ENCODE measurements at places on chromosomes 4 and X. TPM values are rescaled to one million over a fixed set of nuclear protein-coding genes. Genes with fewer than 3 reads are reported as not detected.

- no peak for DNase-seq
Observed at GRCh38 chr4:86221002-86221401, 138.9 kb downstream of the MAPK10 start.

DNA sequence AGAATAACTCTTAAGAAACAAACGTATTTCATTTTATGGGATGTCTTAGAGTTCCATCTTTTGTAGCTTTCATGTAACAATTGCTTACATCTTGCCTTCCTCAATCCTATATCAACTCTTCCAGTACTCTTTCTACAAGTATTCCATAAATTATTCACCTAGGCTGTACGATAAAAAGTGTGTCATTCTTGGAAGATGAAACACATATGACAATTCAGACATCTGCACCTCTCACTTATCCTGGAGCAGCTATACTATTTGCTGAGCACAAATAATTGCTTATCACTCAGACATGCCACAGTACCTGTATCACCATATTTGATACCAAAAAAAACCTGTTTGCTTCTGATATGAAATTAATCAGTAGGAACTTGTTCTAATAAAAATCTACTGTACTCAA lies 1.0 kb downstream of the POF1B start:
- no peak for DNase-seq

DNA sequence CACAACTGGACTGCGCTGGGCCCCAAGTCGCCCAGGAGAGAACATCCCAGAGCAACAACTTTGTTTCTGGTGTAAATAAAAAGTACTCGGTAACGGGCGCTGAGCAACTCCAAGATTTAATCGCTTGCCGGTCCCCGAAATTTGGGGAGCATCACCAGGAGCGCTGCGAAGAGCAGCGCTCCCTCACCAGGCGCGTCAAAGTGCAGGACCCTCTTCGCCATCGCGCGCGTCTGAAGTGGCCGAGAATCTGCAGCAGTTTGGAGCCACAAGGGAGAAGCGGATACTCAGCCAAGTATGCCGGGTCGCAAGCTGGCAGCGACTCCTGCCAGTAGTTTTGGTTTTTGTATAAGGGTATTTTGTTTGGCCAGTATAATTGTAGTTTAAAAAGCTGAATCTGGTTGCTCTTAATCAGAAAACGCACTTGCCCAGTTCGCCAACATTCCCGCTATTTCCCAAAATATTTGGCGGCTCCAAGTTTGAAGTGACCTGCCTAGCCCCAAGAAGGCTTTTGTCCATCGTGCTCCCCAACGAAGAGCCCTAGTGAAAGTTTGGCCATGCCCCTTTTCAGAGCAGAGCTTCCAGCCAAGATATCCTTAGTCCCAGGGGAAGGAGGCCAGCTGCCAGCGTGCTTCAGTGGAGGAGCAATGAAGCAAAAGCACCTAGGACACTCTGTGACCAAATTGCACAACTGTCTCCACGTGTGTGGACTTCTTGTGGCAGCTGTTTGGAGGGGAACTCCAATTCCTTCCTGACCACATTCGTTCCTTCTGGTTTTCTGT lies 557 bp upstream of the KDR start:
- peak; percentile 34 for DNase-seq

- peak; percentile 94 for DNase-seq
Observed at GRCh38 chr4:52051615-52052474, 741 bp downstream of the SPATA18 start.

DNA sequence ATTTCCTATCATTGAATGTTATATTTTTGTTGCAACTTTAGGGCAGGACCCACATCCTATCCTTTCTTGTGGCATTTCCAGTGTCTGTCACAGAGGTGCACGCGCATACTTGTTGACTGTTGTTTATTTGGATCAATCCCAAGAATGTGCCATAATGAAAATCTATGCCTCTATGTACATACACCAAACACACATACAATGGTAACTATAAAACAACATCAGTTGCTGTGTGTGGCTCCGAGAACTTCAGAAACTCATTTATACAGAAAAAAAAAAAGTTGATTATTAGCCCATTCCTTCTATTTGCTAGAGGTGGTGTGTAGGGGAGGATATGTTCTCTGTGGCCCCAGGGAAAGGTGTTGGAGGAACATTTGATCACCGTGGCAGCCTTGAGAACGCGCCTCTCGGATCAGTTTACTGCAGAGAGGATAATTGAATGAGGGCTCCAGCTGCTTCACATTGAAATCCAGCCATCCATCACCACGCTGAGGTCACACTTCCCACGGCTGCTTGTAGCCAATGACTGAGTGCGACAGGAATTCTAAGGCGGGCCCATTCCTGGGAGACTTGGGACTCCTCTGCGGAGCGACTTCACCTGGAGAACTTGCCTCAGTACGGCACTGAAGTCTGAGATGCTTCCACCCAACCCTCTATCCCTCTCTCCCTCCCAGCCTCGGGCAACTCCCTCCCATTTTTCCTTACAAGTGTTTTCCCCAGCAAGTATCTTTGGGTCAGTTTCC lies 19.5 kb downstream of the SMPX start:
- DNase-seq = peak; percentile 83

GRCh38 chrX:100928660-100929613 lies at the start of gene XKRX:
TSS of gene XKRX (minus strand) at chrX:100928917. CDS start at chrX:100928304, 613 bp downstream.
- peak; percentile 82 for DNase-seq

DNA sequence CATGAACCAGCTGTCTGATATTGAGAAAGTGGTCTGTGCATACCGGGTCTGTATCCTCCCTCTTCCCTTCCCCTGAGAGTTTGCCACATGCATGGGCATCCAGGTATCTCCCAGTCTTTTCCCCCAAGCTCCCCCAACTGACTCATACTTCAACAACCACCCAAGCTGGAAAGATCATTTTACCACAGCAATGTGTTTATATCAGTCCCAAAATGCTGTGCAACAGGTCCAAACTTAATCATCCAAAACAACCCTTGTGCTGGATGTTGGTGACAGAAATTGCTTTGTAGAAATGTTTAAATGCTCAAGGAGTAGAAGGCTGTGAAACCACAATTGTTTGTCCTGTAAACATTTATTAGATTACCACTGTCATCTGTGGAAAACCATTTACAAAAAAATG lies 286.8 kb upstream of the KLF3 start:
- no peak for DNase-seq

DNA sequence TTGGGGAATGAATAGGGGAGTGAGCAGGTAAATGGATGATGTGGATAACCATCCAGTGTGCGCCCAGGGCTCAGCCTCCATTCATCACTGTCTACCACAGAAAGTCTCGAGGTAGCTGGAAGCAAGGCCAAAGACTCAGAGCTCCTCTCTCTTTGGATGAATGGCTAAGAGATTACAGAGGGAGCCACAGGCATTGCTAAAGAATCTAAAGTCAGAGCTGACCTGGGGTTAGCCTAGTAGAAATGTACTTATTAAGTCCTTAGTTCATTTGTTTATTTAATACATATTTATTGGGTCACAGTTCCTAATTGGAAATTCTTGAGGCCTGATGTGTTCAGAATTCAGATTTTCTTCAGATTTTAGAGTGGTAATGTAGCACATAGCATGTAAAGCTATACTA lies 88.7 kb upstream of the HPF1 start:
- DNase-seq = no peak

DNA sequence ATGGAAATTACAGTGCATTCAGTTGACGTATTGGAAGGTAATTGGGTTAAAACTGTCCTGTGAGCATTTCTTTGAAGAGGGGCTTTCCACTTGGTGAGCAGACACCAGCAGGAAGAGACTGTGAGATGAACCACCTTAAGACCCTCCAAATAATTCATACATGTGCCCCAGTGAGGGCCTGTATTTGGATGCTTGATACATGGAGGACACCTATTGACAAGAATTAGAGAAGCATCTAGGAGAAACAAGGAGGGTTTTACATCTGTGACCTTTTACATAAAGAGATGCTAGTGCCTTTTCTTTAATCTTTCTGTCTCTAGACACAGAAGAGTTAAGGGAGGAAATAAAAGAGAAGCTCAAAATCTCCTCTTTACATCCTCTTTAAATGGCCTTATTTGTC lies 1115.3 kb upstream of the IGFBP7 start:
- peak; percentile 45 for DNase-seq

- DNase-seq = peak; percentile 59
Observed at GRCh38 chr4:98828801-98829200, 100.1 kb downstream of the EIF4E start.

GRCh38 chrX:17535229-17535628 lies 160.2 kb downstream of the NHS start:
- DNase-seq = peak; percentile 74

GRCh38 chrX:115413246-115413878 lies 123.8 kb downstream of the LUZP4 start:
- DNase-seq = no peak

The NMU gene
- polyA plus RNA-seq = 102 TPM

The ATP1B4 gene
- not detected for polyA plus RNA-seq

The DAPP1 gene
- polyA plus RNA-seq = not detected

The BEX2 gene
- polyA plus RNA-seq = 99.5 TPM
